ENCODE measurements at places on chromosomes 12 and 14.

GRCh38 chr12:102376181-102376747 is 104.1 kb downstream of the IGF1 start:
- no peak for DNase-seq

GRCh38 chr12:122099280-122099749 is 20.8 kb downstream of the MLXIP start:
- DNase-seq, result no peak

DNA sequence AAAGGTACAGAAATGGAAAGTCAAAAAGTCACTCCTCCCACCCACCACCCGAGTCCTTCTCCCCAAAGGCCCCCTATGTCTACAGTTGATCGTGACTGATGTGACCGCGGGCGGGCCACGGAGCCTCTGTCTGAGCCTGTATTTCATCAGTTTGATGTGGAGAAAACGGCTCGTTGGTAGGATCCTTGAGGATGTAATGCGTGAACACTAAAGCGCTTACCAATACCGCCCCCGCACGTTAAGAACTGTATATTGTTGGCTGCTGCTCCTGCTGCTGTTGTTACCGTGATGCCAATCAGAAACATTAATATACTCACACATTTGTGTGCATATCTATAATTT is 24.6 kb upstream of the UBC start:
- DNase-seq, result no peak

DNA sequence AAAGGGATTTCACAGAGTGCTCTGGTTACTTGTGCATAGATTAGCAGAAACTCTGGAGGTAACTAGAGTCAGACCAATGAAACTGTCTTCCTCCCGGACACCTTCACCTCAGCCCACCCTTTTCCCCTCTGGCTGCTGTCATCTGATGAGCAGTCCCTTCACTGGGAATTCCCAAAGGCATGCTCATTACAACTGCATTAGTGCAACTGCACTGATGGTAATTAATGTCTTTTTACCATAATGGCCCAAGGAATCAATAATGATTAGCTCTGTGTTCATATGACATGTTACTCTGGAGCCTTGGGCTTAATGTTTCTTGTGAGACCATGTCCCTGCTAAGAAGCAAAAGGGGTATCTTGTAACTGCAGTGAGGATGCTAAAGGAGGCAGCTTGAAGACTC is 304.5 kb downstream of the GRIN2B start:
- DNase-seq, result no peak

DNA sequence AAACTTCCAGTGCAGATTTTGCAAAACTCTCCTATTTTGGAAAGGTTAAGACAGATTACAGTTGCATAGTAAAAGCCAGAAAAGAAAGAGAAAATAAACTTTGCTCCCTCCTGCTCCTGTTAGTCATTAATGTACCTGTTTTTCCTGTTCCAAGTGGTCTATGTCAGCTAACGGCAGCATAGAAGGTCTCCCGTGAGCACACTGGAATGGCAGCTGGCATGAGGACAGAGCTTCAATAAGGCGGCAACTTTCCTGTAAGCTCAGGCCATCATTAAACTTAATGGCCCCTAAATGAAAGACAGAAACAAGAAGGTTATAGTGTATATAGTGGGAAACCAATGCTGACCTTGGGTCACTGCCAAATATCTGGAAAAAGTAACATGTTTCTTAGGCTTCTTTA is 16.0 kb downstream of the EIF2B2 start:
- DNase-seq, result no peak
